Colonic mucosa (tissue), 4 donors: ENCODE measurements at places on chromosomes 5 and 9. TPM values are rescaled to one million over a fixed set of nuclear protein-coding genes. Genes with fewer than 3 reads are reported as not detected.

DNA sequence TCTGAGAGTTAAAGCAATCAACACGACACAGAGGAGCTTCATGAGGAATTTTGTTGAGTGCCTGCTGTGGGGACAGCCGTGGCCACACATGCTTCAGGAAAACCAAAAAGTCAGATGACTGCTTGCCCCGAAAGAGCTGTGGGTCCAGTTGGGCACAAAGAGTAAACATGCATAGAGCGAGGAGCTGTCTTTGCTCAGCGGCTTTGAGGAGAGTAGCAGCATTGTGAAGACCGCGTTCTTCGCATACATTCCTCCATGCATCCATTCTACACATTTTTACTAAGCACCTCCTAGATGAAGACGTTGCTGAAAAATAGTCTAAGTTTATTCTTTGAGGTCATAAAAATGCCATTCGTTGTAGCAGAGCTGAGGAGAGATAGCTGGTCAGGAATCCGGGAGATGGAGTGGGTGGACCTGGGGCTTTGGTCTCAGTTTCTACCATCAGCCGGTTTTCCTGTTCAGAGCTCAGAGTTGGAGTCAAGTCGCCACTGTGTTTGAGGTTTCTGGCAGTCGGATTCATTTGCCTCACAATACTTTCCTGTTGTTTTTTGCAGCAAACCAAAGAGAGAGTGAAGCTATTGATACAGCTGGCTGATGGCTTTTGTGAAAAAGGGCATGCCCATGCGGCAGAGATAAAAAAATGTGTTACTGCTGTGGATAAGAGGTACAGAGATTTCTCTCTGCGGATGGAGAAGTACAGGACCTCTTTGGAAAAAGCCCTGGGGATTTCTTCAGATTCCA, 194.5 kb upstream of the OTULINL start:
- DNase-seq = no peak

DNA sequence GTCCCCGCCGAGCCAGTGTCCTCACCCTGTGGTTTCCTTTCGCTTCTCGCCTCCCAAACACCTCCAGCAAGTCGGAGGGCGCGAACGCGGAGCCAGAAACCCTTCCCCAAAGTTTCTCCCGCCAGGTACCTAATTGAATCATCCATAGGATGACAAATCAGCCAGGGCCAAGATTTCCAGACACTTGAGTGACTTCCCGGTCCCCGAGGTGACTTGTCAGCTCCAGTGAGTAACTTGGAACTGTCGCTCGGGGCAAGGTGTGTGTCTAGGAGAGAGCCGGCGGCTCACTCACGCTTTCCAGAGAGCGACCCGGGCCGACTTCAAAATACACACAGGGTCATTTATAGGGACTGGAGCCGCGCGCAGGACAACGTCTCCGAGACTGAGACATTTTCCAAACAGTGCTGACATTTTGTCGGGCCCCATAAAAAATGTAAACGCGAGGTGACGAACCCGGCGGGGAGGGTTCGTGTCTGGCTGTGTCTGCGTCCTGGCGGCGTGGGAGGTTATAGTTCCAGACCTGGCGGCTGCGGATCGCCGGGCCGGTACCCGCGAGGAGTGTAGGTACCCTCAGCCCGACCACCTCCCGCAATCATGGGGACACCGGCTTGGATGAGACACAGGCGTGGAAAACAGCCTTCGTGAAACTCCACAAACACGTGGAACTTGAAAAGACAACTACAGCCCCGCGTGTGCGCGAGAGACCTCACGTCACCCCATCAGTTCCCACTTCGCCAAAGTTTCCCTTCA, 1.4 kb downstream of the GLIS3 start:
- peak; percentile 70 for DNase-seq

- no peak for DNase-seq
Measured at GRCh38 chr9:106588626-106589025, 274.3 kb upstream of the ZNF462 start.

DNA sequence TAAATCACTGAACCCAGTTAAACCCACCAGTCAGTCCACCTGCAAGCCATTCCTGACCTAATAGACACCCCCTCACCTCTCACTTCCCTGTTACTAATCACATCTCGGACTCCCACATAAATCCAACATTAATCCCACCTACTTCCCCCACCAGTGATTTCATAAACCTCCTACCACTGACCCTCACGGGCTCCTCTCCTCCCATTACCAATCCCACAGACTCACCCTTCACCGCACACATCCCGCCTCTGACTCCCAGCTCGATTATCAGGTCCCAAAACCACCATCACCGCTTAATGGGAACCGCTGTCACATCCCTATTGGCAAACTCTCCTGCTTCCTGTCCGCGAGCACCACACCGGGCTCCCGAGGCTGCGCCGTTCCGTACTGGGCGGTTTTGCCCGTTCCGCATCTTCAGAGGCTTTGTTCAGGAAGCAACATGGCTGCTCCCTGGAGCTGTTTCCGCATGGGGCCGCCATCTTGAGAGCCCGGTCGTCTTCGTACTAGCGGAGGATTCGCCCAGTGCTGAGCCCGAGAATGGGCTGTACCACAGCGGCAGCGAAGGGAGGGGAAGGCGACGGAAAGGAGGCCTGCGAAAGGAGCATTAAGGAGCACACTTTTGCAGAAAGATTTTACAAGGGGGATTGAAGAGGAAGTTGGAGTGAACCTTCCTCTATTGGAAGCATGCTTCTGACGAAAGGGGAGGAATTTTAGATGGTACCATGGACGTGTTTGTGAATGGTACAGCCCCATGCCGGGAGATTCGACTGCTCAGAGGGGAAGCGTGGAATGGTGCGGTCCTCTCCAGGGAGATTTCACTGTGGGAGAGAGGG, at the start of gene ZNF300:
Gene ZNF300, minus strand, starts transcription at position 502 of the 833 bp plus-strand sequence. CDS start 1,825 bp downstream, outside the sequence.
- peak; percentile 87 for DNase-seq

DNA sequence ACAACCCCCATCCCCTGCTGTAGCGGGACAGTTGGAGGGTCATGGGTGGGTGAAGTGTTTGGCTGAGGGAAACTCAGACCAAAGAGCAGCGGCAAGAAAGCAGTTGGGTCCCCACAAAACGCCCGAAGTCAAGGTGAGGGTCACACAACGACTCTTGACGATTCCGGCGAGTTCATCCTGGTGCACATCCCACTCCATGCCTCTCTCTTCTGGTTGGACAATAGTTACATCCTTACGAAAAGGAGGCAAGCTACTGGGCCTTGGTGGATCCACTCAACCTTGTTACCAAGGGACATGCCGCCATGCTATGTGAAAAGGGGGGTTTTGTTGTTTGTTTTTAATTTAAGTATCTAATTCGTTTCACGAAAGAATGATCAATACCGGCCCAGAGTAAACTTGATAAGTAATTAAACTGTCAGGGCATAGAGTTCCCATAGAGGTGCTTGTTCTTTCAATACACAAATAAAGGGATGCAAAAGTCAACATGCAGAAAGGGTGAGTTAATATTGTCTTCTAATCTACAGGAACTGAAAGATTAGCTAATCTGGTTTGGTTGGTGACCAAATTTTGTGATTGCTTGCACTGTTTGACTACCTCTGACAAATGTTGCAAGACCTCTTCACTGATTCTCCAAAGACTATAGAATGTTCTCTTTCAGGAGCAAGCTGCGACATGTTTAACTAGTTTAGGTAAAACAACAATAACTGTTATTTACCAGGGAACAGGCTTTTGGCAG, 732 bp upstream of the SMIM15 start:
- peak; percentile 40 for DNase-seq

DNA sequence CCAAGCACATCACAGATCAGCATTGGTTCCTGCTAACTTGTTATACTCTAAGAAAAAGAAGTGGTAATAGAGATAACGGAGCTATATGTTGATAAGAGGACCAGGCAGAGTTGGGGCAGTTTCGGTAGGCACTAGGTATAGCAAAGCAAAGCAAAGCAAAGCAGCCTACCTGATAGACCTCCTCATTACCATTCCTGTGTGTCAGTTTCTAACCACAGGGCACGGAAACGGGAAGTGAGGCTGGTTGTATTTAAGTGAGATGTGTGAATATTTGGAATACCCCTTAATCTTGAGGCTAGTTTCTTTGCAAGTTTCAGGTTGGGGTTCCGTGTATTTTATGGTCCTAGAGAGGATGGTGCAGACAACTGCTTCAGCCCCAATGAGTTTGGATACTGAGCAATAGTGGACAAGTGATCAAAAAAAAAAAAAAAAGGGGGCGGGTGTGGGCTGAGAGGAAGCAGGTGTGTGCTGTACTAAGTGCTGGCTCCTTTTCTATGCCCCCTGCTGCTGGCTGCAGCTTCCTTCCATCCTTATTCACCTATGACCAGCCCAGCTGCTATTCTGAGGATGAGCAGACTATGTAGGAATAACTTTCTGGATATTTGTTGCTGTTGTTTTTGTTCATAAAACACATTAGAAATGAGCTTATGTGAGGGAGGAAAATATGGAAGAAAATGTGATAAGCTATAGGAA, 183.3 kb downstream of the SH3GL2 start:
- DNase-seq = no peak

- DNase-seq = no peak
Measured at GRCh38 chr9:110106661-110107060, 101.3 kb downstream of the C9orf152 start.

GRCh38 chr9:133125941-133126696, 5.1 kb upstream of the RALGDS start:
- DNase-seq = no peak

GRCh38 chr5:173523388-173523787, 93.1 kb downstream of the BOD1 start:
- no peak for DNase-seq

Gene UGT3A1
- total RNA-seq = not detected
